IPS DF 19.7 (cell line): ENCODE measurements at places on chromosomes 7 and 10.

DNA sequence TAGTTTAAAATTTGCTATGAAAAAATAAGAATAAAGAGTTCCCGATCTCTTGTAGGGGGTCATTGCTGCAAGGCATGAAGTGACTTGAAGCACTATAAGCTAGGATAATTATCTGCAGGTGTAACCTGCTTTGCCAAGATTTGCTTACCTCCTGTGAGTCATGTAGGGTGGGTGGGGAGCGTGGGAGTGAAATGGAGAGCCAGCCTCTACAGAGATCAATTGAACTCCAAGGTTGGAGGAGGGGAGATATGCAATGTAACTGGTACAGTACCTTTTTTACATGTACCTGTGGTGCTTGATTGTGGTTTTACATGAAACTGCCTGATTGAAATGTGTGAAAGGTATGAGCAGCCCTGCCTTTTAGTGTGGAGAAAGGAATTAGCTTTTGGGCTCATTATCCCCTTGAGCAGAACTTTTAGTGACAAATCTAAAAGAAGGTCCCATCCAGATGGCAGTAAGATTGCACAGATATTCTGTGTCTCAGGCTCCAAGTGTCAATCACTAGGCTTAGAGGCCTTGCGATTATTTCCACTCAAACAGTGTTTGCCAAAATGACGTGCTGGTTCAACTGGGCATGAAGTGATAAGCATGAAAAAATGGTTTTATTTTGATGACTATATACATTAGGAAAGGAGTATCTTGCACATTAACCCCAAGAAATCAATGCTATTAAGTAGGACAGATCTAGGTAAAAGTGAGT lies 138.6 kb upstream of the GRB10 start:
- no peak for DNase-seq

DNA sequence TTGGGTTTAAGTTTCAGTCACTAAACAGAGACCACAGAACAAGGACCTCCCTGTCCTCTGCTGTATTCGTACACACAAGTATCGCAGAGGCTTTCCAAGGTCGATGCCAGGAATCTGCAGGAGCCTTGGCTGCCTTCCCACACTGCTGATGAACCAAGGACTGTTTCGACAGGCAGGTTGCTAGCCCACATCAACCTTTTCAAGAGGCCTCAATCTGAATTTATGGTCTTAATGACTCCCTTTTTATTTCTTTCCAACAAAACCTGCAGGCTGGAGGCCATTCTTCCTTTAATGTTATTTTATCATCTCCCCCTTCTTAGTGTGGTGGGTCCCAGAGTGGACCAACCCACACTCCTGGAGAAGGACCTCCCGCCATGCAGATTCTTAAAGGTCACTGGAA lies 45.6 kb downstream of the JCAD start:
- DNase-seq: no peak

DNA sequence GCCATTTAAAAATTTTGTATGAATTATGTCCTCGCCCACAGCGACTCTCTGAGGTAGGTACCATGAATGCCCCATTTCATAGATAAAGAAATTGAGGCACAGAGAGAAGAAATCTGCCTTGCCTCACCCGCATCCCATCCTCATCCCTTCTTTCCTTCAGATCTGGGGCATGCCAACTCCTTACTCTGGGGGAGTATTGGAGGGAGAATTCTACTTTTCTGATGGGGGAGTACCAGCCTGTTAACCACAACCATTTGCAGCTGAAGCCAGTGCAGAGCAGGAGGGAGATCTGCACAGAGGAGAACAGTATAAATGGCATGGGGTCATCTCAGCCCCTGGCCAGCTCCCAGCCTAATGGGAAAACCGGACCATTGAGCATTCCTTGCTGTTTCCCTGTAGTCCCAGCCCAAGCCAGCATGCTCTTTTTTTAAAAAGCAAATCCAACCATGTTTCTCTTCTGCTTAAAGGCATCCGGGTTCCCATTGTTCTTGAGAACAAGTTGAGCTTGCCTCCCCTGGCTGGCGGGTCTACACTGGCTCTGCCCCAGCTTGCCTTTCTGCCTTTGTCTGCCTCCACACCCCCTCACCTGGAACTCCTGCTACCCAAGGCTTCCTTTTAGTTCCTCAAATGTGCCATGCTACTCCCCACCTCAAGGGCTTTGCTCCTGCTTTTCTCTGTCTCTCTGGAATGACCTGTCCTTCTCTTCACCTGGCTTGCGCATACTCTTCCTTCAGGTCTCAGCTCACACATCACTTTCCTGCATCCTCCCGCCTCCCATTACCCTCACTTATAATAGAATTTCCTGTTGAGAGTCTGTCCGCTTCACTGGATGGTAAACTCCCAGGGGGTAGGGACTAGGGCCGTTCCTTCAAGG lies 8.8 kb upstream of the ZNF503 start:
- no peak for DNase-seq

DNA sequence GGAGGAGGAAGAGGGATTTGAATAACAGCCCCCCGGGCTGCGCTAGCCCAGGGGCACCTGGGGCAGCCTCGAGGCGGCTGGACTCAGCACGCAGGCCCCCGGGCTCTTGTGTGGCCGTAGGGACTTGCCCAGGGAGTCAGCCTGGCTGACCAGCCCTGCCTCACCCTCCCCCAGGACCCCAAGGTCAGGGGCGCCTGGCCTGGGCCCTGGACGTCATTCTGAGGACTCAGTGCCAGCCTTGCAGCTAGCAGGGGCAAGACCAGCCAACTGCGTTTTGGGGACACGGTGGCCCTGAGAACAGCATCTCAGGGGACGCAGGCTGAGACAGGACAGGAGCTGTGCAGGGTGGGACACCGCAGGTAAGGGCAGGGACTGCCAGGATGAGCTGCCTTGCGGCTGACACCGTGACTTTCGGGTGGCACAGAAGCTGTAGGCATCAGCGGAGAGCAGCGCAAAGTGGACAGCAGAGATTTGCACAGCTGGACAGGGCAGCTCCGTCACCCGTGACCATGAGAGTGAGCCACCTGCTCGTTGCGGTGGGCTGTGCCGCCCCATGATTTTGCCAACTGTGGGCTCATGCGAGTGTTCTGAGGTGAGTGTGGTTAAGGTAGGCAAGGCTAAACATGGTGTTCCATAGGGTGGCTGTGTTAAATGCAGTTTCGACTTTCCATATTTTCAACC lies 48.1 kb upstream of the UBE3C start:
- no peak for DNase-seq

GRCh38 chr10:85612378-85612775 lies 754.2 kb downstream of the GRID1 start:
- no peak for DNase-seq

GRCh38 chr7:154640266-154640865 lies 362.6 kb downstream of the PAXIP1 start:
- no peak for DNase-seq

- no peak for DNase-seq
Measured at GRCh38 chr7:54831644-54832095, 72.7 kb upstream of the SEC61G start.

DNA sequence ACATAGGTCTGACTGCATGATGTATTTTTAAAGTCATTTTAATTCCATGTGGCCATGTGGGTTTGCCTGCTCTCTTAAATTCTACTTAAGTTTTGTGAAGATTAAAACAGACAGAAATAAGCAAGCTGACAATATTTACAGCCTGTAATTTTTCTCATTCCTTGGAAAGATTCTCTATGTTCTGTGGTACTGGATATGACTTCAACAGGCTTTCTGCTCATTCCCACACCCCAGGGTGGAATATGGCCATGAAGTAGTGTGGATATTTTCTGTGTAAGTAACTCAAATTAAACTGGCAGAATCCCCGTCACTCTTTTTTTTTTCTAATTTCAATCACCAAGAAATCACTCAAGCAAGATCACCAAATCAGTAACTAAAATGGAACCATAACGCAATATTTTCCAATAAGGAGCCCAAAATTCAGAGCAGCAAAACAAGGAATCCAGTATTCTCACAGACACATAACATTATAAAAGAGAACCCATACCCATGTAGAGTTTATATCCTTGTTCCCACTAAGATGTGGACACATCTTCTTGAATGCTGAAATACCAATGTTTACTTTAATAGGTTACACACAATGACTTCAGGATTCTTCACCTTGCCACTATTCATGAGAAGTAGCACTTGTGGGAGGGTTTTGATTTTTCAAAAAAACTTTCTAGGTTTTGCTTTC lies 5.7 kb downstream of the HOXA5 start:
- no peak for DNase-seq

DNA sequence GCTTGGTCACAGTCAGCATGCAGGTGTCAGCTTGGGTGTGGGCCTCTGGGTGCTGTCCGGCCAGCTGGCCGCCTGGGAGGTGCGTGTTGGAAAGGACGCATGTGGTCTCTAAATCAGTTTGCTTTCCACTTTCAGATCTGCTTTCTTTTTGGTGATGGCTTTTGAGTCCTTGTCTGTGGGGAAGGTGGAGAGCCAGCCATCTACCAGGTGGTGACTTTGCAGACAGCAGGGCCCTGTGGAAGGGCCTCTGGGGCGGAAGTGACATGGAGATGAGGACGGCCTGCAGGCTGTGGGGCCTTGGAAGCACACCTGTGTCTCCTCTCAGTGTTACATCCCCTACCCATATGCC lies 59.4 kb downstream of the WDR37 start:
- DNase-seq: no peak

GRCh38 chr7:4791738-4792536 lies 16.5 kb downstream of the AP5Z1 start:
- no peak for DNase-seq

- no peak for DNase-seq
Measured at GRCh38 chr7:51314726-51315125, 1.9 kb downstream of the COBL start.

GRCh38 chr7:108311446-108312168 lies 144.6 kb downstream of the NRCAM start:
- DNase-seq: no peak

GRCh38 chr10:102782673-102783551 lies 39.2 kb downstream of the WBP1L start:
- DNase-seq: no peak

- peak; percentile 38 for DNase-seq
Measured at GRCh38 chr10:98664329-98665042, 217.8 kb upstream of the HPS1 start.

- no peak for DNase-seq
Measured at GRCh38 chr10:75935650-75936400, 504.4 kb downstream of the LRMDA start.

GRCh38 chr7:144437370-144438191 lies 34.1 kb upstream of the NOBOX start:
- DNase-seq: no peak

DNA sequence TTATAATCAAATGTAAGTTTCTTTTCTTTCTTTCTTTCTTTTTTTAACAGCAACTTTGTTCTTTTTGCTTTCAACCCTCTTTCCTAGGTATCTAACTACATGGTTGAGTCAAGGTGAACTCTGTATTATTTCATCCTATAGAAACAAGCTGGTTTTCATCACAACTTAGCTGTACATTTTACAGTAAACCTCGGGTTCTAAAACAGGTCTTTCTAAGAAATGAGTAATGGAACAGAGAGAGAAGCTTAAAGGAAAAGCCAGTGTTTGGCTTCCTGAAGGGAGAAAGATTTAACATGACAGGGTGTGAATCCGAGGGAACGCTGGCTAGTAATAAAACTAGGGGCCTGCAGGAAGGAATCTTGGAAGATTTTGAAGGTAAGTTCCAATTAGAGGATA lies 143.4 kb upstream of the ITGB1 start:
- DNase-seq: no peak

DNA sequence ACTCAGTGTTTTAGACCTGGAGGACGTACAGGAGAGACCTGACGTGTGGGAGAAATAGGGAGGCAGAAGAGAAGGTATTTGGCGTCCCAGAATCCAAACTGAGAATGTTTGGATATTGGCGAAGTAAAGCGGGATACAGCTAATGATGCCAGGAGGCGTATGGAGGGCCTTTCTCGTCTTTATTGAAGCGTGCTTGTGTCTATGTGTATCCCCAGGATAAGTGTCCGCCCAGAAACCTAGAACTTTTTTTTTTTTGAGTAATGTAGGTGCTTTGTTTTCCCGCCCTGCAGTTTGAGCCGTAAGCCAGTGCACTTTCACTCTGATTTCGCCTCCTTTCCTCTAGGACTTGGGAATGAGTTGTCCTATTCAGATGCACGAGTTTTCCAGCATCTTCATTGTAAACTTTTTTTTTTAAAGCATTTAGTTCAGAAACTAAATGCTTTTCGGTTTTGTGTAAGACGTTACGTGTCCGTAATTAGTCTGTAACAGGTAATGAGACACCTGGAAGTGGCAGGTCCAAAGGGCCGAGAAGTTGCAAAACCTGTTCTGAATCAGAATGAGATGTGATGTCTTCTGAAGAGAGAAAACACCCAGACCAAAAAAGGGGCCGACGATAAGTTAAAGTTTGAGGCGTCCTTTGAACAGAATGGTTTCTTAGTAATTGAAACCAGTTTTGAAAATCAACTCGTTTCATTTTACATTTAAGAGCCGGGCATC lies 746 bp downstream of the ARL5B start:
- DNase-seq: no peak

DNA sequence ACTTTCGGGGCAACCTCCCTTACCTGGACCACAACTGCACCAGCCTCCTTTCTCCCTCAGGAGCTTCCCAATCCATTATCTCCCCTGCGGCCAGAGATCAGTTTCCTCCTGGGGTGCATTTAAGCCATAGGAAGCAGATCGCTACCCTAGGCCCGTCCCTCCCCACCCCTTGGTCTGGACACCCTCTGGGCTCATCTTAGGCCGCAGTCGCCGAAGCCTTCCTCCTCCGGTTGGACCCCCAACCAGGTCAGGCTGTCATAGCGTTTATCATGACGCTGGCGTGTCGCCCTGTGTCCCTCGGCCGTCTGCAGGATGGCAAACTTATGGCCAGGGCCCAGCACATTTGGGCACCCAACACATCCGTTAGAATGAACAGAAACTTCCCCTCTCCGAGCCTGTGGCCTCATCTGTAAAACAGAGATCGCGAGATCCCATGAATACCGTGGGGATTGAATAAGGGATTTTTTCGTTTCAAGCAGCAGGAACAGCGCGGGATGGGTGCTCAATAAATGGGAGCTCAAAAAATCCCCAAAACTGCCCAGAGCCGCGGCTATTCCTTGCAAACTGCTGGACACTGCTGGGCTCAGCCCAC lies 669 bp upstream of the AP5Z1 start:
- DNase-seq: no peak

DNA sequence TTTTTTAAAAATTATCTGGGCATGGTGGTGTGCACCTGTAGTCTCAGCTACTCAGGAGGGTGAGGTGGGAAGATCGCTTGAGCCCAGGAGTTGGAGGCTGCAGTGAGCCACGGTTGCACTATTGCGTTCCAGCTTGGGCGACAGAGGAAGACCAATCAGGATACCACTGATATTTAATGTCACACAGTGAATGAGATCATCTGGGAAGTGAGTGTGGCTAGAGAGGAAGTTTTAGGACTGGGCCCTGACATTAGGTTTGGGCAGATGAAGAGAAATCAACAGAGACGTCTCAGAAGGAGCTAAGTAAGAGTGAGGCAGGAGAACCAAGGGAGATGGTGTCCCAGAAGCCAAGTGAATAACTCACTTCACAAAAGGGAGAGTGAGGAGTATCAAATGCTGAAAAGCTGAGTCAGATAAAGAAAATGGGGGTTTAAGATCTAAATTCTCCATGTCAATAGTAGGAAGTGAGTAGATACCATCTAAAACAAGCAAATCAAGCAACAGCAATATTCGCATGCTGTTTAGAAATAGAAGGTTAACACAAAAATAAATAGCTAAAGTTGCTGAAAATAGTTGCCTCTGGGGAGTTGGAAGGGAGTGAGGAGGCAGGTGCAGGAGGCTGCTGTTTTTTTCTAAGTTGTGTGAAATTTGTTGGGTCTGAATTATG lies 11.5 kb downstream of the PILRA start:
- no peak for DNase-seq

GRCh38 chr7:13169356-13169755 lies 481.9 kb downstream of the ARL4A start:
- no peak for DNase-seq

- DNase-seq: no peak
Measured at GRCh38 chr7:108102671-108103312, 27.4 kb downstream of the LAMB4 start.
